ENCODE measurements at places on chromosomes 12 and 14.

DNA sequence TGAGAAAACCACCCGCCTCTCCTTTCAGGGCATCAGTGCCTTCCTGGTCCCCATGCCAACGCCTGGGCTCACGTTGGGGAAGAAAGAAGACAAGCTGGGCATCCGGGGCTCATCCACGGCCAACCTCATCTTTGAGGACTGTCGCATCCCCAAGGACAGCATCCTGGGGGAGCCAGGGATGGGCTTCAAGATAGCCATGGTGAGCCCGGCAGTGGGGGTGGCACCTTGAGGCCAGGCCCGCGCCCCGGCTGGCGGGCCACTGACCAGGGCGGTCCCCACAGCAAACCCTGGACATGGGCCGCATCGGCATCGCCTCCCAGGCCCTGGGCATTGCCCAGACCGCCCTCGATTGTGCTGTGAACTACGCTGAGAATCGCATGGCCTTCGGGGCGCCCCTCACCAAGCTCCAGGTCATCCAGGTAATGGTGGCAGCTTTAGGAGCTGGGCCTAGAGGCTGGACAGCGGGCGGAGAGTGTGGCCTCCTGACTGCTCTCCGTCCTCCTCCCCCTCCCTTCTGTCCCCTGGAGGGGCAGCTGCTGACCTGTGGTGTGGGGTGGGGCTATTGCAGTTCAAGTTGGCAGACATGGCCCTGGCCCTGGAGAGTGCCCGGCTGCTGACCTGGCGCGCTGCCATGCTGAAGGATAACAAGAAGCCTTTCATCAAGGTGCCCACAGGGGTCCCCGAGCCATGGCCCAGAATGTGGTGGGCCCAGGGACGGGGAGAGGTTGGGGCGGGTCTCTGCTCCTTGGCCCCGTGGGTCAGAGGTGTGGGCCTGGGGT lies 12.8 kb downstream of the ACADS start:
- DNase-seq: no peak

- no peak for DNase-seq
Observed at GRCh38 chr12:124499190-124499753, 68.1 kb downstream of the NCOR2 start.

- DNase-seq: no peak
Observed at GRCh38 chr14:23883684-23884540, 69.7 kb upstream of the DHRS4 start.

- DNase-seq: no peak
Observed at GRCh38 chr12:20963762-20964161, 153.3 kb downstream of the SLCO1B3 start.

DNA sequence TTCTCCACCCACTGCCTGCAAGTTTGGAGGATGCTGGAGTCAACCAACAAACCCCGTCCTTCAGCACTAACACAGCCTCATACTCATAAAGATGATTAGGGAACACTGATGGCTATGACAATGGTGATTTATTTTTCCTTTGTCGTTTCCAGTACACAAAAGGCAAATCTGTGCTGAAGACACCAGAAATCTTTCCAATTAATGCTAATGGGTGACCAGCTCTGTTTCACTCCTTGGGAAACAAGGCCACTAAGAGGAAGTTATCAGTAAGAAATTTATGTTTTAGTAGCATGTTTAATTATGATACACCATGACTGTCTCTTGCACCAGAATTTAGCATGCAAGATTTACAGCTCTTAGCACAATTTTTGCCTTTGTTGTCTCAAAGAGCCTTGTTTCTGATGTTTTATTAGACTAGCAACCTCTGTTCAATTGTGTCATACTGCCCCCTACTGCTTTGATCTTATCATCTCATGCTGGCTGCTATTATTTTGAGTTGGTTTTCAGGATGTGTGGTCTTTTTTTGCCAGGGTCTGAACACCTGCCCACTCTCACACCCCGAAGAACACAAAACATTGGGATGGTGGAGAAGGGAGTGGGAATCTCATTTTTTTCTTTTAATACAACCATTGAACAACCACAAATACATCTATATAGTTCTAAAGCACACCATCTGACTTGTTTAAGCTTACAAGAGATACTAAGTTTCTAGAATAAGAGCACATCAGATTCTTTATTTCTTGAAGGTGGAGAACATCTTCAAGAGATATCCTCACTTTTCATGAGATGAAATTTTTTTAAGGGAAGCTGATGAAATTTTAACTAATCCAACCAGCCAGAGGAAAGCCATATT lies 160.9 kb downstream of the SPTSSA start:
- no peak for DNase-seq

DNA sequence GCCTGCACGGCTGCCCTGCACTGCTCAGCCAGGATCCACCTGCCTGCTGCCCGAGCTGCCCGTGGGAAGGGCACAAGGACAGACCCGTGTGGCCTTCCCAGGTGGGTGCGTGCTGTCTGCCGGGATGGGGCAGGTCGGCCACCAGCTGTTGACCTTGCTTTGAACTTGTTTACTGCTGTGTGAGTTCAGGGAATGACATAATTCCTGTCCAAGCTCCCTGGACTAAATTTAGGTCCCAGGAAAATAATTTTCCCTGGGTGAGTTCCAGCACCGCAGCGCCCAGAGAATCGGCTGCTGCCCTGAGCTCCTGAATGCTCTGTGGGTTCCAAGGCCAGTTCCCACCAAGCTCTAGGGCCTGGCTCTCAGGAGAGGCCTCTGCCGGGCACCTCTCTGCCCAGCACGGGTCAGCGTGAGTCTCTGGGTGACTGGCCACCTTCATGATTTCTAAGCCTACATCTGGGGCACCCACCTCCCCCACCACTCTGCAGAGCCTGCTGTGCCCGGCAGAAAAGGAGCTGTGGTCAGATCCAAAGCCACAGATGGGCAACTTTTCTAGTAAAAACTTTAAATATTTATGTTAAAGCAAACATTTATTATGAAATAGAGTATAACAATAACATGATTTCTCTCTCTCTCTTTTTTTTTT lies 27.2 kb upstream of the MLXIP start:
- DNase-seq: no peak

- no peak for DNase-seq
Observed at GRCh38 chr14:79333198-79333546, 878.1 kb downstream of the DIO2 start.

GRCh38 chr12:22374508-22374907 lies 40.0 kb upstream of the ST8SIA1 start:
- no peak for DNase-seq

GRCh38 chr14:59160506-59160905 lies 28.0 kb upstream of the DAAM1 start:
- DNase-seq: no peak

DNA sequence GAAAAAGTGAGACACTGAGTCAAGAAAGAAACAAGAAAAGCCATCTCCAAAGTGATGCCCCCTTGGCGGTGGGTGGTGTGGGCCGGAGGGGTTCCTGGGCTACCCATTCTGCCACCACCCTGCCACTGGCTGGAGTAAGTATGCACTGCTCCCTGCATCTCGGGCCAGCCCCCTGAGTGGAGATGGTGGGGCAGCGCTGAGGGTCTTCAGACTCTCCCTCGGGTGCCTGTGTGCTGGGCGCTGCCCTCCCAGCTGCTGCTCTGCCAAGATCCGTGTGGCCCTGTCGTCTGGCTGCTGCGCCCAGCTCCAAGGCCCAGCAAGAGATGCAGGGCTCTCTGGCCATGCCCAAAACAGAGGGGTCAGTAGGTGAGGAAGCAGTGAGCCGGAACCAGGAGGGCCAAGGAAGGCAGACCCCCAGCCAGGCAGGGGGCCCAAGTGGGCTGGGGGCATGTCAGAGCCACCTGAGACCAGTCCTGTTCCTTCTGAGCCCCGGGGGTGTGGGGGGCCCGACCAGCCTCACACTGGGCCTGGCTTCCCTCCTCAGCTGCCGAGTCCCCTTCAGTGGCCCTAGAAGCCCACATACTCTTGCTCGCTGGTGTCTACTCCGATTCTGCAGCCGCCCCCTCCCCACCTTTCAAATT lies 5.2 kb downstream of the GPR132 start:
- DNase-seq: no peak

DNA sequence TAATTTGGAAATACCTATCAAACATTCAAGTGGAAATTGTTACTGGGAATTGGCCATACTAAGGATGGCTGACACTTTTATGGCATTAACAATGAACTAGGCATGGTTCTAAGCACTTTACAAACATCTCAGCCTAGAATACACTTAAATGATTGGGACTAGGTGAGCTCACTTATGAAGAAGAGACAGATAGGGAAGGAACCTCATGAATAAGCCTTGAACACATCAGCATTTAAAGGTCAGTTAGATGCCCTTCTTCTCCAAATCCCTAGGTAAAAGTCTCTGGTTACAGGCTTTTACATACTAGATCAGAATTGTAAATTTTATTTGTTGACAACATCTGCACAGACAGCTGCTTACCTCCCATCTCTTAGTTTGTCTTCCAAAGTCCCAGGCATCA lies 488.6 kb downstream of the RMST start:
- no peak for DNase-seq

DNA sequence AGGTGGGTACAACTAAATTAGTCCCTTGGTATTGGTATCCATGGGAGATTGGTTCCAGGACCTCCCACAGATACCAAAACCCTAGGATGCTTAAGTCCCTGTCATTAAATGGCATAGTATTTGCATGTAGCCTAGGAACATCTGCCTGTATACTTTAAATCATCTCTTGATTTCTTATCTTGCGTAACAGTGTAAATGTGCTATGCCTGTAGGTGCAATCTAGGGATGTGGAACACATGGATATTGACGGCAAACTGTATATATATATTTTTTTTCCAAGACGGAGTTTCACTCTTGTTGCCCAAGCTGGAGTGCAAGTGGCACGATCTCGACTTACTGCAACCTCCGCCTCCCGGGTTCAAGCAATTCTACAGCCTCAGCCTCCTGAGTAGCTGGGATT lies 1.5 kb downstream of the KNTC1 start:
- DNase-seq: no peak

- no peak for DNase-seq
Observed at GRCh38 chr14:37343307-37344094, 145.8 kb downstream of the MIPOL1 start.

- DNase-seq: no peak
Observed at GRCh38 chr12:106984588-106985137, 2.3 kb downstream of the MTERF2 start.

DNA sequence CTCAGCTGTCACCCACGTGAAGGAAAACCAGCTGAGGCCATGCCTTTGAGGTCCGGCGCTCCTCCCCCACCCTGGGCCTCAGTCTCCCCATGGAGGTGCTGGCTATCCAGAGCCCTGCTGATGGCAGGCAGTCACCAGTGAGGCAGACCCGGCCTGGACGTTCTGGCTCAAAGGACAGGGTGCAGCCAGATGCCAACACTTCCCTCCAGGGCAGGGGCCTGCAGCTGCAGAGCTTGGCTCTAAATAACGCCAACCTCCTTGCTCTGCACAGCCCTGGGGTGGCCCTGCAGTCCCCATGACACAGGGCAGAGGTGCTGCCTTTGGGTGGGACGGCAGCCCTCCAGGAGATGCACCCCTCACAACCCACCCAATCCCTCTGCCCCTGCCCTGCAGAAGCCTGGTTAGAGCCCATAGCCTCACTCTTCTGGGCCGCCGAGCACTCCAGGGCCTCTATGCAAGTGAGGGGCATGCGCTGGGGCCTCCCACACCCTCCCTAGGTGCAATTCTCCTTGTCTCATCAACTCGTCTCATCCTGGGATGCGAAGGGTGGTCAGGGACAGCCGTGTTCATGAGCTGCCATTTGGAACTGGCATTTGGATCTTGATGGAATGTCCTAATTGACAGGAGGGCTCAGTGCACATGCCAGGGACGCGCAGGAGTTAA lies 30.4 kb downstream of the CCDC85C start:
- no peak for DNase-seq

GRCh38 chr12:19842116-19842515 lies 402.8 kb downstream of the AEBP2 start:
- DNase-seq: no peak

- DNase-seq: peak; percentile 62
Observed at GRCh38 chr12:91382081-91382543, 199.5 kb upstream of the DCN start.

DNA sequence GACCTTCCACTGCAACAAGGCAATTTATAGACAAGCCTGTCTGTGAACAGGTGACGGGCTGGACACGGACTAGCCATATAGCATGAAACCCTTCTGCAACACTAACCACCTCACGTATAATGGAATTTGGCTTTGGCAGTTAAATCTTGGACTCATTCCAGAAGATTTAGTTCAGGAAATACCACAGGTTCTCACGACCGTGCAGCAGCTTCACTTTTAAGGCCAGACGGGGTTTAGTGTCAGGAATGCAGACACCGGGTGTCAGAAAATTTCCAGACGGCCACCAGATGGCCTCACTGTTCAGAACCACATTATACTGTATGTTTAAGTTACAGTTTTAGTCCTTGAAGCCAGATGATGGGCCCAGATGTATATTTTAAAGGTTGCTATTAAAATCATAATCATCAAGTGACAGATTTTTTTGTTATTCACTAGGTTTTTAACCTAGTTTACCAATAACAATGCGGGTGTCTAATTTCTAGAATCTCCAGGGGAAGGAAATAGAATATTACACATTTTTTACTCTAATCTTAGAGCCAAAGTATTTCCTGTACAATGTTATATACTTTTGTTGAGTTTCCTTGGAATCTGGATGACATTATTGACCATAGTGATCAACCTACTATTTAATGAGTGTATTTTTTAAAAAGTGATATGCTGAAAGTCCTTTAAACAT lies 90.5 kb upstream of the TMPO start:
- peak; percentile 26 for DNase-seq

DNA sequence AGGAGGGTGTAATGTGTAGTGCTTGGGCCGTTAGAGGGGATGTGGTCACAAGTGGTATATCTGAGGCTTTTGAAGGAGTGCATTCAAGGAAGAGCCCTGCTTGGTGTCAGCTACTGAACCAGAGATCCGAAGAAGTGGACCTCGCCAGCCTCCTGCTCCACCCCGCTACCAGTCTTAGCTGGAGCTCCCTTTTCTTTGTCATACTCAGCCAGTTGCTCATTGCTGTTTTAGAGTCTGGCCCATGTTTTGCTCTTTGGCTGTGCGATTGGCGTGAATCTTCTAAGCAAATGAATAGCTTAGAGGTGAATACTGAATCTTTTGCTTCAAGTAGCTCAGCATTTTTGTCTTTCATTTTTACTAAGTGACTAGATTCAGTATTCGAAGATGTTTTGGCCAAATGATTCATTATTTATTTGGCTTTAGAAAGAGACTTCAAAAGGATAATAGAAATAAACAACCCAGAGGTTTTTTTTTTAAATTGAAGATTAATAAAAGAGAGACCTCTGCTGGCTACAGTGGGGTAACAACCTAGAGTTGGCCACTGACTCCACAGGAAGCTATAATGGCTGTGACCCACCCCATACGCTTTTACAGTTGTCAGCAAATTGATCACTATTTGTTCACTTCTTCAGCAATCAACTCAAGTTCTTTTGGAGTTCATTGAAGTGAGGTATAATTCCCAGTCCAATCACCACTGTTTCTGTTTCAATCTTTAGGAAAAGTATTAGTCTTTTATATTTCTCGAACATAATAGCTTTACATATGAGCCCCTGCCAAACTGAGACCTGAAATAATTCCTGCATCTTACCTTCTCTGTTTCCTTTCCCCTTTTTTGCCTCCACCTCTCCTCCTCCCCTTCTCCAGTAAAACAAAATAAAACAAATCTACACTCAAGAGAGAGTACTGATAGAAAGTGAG lies 19.9 kb downstream of the CDKN1B start:
- DNase-seq: no peak

GRCh38 chr14:63524537-63525155 lies 18.5 kb downstream of the PPP2R5E start:
- DNase-seq: no peak

- DNase-seq: no peak
Observed at GRCh38 chr14:70770490-70770889, 38.8 kb downstream of the MAP3K9 start.
